Left forelimb (tissue), 1 donor: ENCODE measurements at places on chromosomes 4 and X.

- no peak for DNase-seq
Observed at GRCh38 chr4:169342906-169343564, 72.3 kb upstream of the SH3RF1 start.

- DNase-seq = no peak
Observed at GRCh38 chr4:14752341-14753046, 249.8 kb upstream of the CPEB2 start.

- DNase-seq = no peak
Observed at GRCh38 chr4:121094297-121094966, 22.1 kb upstream of the NDNF start.

DNA sequence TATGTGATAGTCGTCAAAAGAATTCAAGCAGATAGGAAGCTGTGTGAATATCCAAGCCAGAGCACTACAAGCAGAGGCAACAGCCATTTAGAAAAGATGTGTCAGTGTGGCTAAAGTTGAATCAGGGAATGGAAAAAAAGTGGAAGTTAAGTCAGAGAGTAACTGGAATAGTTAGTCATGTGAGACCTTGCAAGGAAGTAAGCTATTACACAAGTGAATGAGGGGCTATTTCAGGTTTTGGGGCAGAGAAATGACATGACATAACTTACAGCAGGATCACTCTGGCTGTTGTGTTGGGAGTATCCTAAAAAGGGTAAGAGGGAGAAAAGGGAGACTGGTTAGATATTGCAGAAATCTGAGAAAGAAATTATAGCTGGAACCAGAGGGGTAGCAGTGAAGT lies 236.6 kb upstream of the PCDH18 start:
- DNase-seq = no peak

GRCh38 chr4:73740353-73740778 lies at the start of gene CXCL8:
CXCL8 (plus strand) TSS chr4:73740569; CDS start chr4:73740659, 90 bp downstream.
- DNase-seq = no peak

DNA sequence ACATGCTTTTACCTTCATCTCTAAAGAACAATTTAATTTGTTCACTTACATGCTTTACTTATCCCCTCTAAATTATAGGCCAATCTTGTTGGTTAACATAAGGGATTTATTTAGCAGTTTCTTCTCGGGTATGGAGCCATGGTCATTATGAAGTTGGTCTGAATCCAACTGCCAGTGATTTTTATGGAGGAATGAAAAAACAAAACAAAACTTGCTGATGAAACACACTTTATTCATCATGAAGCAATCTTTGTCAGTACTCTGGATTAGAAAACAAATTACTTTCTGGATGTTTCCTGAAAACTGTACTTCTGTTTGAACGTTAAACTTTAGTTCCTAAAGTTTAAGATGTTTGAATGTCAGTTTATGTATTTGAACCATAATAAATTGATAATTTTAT lies 715.8 kb downstream of the KLHL13 start:
- no peak for DNase-seq

DNA sequence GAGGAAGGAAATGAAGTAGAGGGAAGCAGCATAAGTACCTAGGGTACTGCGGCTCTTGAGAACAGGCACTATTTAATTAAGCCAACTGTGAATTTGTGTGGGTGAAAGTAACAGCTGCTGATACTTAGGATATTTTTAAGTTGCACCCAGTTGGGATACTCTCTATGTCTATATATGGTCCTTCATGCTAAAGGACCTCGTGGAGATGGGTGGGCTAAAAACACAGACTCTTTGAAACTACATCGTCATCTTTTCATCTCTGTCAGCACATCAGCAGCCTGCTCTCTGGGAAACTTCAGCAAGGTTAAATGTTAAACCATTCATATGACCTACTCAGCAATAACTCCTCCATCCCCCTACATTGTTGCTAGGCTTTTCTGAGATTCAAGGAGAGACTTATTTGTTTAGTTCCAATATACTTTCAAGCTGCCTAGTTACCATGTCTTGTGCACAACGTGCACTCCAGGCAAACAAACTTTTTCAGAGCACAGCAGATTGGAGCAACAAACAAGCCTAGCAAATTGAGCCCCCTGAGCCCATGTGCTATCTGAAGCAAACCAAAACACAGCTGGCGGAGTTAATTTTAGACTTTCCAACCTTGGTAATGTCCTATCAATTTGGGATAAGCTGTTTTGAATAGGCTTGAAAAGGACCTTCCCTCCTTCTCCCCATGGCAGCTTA lies 6.2 kb upstream of the MOB1B start:
- DNase-seq = no peak
